GM23338 (cell line): ENCODE measurements at places on chromosomes 3 and 15.
A peak's percentile ranks its signal among the peaks of the same experiment; 100 is the strongest.

- no peak for DNase-seq
Measured at GRCh38 chr3:114553949-114554593, 260.2 kb downstream of the TIGIT start.

DNA sequence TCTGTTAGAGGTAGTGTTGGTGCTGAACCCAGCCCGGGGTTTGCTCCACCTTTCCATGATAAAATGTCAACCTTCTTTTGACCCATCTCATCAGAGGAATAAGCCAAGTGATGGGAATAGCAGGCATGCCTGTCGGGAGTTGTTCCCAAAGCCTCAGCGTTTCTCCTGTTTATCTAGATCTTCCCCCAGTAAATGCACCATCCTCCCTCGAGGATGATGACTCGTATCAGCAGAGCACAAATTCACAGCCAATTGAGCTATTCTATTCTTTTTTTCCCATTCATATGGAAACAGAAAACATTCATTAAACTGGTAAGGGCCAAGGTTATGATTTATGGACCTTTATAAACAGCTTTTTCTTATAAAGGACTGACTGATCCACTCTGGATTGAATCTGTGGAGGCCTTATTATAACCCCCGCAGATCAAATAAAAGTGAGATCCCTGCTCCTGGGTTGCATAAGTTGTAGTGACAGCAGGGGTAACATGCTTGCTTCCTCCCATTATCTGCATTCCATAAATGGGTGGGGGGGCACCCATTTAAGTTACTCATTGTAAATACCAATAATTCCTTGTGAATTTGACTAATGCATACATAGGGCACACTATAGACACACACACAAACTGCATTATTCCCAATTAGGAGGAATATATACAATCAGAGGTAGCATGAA lies 207.3 kb downstream of the PLCL2 start:
- no peak for DNase-seq

- DNase-seq: no peak
Measured at GRCh38 chr3:81695302-81695701, 66.1 kb downstream of the GBE1 start.

- DNase-seq: peak; percentile 42
Measured at GRCh38 chr3:22306454-22306853, 555.4 kb upstream of the ZNF385D start.

DNA sequence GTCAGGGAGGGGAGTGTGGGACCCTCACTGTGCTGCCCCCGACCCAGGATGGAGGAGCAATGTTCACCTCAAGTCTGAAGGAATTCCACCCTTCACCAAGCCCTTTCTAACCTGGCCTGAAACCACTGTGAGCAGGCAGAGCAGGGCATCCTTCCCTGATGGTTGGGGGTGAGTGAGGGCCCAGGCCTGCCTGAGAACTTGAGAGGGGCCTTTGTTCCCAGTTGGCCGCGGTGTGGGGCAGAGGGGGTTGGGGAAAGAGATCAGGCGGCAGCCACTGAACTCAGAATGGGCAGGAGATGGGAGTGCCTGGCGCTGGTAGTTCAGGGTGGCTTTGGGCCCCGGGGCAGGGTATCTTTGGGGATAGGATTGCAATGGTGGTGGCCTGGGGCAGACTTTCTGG lies 103.5 kb upstream of the RPL32 start:
- DNase-seq: peak; percentile 32
